Activated CD8-positive, alpha-beta memory T cell treated with anti-CD3 and anti-CD28 coated beads for 4 hours (primary cell): ENCODE measurements at places on chromosomes 5 and 9.

GRCh38 chr5:132673488-132673887 lies 301 bp upstream of the IL4 start:
- DNase-seq, result no peak

DNA sequence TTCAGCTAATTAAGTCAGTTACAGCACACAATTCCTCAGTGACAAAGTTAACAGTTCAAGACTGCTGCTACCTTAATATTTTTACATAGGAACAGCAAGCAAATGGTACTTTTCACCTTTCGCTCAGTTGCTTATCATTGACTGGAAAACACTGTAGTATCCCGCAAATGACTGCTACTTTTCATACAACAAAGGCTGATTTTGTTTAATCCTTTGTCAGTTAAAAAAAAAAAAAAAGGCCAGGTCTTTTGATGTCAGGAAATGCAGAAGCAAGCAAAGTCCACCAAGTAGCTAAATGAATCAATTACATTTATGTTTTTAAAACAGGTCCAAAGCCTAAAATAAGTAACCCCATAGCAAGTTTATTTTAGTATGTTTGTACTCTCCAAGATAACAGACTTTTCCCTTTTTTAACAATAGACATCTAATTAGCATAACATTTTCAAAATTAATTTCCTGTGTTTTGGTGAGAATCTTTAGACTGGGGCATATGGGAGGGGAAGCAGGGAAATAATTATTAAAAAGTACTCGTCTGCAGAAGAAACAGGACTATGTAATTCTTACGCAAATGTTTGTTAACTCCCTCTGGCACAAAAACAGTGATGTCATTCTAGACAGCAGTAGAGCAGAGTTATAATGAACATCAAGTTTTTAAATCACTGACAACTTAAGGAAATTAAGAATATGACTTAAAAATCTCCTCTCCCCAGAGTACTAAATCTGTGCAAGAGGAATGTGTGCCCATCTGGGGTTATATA lies 9.6 kb downstream of the PFDN1 start:
- no peak for DNase-seq

DNA sequence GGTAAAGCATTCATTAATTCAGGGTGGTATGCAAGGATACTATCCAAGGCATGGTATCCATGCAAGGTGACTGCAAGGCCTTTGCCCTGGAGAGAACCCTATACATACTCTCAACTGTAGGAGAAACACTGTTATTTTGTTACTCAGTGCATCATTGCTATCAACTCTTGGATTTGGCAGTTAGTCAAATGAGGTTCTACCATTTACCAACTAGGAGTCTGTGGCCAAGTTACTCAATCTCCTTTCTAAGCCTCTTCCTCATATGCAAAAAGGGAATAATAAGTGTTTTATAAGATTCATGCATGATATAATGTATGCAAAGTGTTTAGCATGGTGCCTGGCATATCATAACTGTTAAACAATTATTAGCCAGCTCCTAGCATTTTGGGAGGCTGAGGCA lies 4.0 kb downstream of the PCDHGC3 start:
- no peak for DNase-seq

- DNase-seq, result no peak
Observed at GRCh38 chr5:74888117-74888516, 21.9 kb upstream of the FAM169A start.

DNA sequence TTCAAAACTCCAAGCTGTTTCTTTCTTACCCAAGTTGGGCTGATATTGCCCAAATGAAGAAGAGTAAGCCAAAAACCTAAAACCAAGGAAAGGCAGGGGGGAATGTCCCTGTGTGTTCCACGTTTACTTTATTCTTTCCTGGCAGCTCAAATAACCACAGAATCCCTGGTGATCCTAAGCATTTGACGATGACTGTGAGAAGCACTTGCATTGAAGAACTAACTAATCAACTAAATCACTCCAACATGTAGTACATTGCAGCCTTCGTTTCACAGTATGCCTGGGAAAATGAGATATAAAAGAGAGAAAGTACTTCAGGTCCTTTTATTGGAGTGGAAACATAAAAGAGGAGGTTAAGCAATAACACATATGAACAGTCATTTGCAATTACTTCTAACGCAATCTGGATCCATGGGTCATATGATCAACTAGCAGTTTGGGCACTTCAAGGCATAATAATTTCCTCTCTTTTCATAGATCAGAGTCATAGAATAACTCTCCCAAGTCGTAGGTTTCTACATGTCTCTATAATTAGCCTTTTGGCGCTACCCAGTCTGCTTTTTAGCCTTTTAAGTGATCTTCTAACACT lies 338.4 kb downstream of the TMEM167A start:
- DNase-seq, result no peak

DNA sequence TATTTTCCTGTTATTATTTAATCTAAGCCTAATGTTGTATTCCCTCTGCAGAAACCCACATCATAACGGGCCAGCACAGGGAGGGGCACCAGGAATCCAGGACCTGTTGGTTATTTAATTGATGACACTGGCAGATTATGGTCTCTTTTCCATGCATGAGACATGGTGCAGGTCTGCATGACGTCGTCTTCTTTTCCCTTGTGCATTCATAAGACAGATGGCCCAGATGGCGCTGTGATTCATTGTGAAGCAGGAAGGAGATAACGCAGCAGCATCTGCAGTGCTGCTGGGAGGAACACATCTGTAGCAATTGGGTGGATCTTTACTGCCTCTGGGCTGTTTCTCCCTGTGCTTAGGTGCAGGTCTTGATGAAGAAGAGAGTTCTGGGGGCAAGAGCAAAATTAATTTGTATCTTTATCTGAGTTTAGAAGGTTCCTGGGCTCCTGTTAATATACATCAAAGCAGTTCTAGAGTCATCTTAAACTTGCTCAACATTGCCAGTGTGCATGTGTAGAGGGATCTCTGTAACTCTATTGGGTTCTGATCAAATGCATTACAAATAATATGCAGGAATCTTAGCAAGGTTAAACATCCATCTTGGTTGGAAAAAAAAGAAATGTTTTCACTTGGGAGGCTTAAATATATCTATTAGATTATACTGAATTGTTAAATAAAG lies 176.1 kb downstream of the PCSK1 start:
- no peak for DNase-seq
